Fibroblast of pulmonary artery (primary cell): ENCODE measurements at places on chromosomes 2 and 18.
A peak's percentile ranks its signal among the peaks of the same experiment; 100 is the strongest.

DNA sequence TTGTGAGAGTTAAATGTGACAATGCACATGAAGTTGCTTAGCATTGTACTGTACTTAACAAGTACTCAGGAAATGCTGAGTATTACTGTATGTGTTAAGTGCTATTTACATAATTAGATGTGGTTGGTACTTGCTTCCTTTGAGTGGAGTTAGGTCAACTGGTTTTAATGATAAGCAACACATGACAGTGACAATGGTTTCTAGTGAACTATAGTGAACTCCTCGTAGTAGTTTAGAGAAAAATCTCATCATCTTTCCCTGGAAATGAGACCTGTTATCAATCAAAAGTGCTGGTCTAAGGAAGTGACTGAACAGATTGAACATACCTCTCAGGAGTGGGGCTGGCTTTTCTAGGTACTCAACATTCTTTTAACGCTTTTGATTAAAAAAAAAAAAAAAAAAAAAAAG lies 29.2 kb upstream of the ZDBF2 start:
- no peak for DNase-seq

DNA sequence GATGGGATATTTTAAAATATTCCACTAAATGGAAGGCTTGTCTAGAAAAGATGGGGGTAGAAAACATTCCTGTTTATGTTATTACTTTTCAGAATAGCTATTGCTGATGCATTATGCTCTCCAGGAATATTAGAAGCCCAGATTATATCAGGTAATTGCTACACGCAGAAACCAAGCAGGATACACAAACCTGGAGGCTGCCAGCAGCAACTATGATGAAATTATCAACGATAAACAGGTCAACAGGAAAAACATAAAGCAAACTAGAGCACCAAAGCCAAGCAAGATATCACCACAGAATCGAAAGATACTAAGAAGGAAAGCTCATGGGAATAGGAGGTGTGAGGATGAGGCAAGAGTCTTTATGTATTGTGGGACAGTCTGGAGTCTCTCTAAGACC lies 113.2 kb upstream of the SPATS2L start:
- DNase-seq: no peak

- peak; percentile 98 for DNase-seq
Measured at GRCh38 chr2:65432227-65433190, at the start of gene SPRED2. Gene SPRED2, minus strand, starts transcription at chr2:65432599. Its CDS starts 612 bp downstream, at chr2:65431987.

- DNase-seq: no peak
Measured at GRCh38 chr2:212897296-212897695, 254.1 kb downstream of the IKZF2 start.

- no peak for DNase-seq
Measured at GRCh38 chr18:23618862-23619387, 32.6 kb upstream of the NPC1 start.

DNA sequence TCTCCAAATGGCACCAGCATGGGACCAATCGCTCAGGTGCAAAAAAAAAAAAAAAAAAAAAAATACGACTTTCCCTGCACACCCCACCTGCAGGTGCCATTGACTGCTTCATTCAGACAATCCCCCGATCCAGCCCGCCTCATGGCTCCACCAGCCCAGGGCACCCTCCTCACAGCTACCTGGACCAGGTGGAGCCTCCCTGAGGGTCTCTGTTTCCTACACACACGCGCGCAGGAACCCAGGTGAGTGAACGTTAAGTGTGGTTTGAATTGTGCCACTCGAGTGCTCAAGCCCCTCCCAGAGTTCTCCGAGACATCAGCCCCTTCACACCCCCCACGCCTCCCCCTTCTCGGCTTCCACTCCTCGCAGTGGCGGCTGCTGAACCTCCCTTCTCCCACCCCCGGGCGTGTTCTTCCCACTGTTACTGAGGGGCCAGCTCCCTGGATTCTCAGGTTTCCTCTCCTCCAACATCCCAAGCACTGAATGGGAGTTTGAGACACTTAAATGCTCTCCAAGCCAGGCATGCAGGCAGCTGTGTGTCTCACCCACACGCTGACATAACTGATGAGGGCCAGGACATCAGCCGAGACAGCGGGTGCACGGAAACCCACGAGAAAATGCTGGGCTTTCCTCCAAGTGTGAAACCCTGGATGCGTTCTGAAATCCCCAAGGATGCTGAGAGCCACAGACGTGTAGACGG lies 88.8 kb upstream of the SNTG2 start:
- DNase-seq: no peak

- no peak for DNase-seq
Measured at GRCh38 chr2:19299522-19299921, 58.9 kb downstream of the OSR1 start.

- no peak for DNase-seq
Measured at GRCh38 chr2:44526352-44526751, 164.6 kb downstream of the CAMKMT start.

GRCh38 chr2:143505542-143505941 lies 376.3 kb downstream of the ARHGAP15 start:
- DNase-seq: peak; percentile 24

DNA sequence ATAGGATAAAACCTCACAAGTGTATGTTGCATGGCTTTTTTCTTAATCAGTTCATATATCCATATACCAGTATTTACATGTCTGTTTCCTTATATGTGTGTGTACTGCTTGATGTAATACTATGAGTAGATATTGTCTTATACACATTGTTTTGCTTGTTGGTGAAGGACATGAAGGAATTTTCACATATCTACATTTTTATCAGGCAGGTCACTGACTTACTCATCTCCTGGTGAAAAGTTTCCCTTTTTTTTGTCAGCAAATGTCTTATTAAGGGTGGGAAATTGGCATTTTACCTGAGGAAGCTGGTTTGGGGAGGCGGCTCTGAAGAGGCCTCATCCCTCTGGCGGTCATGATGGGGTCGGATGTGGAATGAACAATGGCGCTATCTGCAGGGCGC lies 61.4 kb upstream of the LYPD1 start:
- no peak for DNase-seq

- no peak for DNase-seq
Measured at GRCh38 chr2:210662560-210662959, 106.2 kb downstream of the CPS1 start.

DNA sequence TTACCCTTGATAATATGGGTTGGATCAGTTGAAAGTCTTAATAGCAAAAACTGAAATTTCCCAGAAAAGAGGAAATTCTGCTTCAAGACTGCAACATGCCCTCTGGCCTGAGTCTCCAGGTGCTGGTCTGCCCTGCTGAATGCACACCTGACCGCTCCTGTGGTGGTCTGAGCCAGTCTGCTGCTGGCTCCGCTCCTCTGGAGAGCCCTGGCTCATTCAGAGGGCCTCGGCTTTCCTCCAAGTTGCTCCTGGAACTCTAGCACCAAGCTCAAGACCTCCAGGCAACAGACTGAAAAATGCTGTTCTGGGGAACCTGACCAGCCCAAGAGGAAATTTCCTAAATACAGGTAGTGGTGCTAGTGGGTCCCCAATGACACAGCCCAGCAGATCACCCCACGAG lies 64.8 kb downstream of the DIPK1C start:
- no peak for DNase-seq

GRCh38 chr2:233404222-233404621 lies 49.9 kb downstream of the DGKD start:
- DNase-seq: peak; percentile 69

GRCh38 chr18:47953471-47953931 lies 23.0 kb upstream of the SMAD2 start:
- peak; percentile 64 for DNase-seq

- no peak for DNase-seq
Measured at GRCh38 chr18:35511833-35512232, 14.1 kb upstream of the INO80C start.

DNA sequence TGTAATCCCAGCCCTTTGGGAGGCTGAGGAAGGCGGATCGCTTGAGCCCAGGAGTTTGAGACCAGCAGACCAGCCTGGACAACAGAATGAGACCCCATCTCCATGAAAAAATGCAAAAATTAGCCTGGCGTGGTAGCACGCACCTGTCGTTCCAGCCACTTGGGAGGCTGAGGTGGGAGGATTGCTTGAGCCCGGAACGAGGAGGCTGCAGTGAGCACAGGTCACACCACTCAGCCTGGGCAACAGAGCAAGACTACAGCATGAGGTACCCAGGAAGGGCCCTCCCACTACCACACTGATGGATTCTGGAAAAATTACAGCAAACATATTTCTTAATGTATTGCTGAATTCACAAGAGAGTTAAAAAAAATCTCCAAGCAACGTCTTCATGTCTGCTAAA lies 56.3 kb upstream of the HPCAL1 start:
- no peak for DNase-seq

DNA sequence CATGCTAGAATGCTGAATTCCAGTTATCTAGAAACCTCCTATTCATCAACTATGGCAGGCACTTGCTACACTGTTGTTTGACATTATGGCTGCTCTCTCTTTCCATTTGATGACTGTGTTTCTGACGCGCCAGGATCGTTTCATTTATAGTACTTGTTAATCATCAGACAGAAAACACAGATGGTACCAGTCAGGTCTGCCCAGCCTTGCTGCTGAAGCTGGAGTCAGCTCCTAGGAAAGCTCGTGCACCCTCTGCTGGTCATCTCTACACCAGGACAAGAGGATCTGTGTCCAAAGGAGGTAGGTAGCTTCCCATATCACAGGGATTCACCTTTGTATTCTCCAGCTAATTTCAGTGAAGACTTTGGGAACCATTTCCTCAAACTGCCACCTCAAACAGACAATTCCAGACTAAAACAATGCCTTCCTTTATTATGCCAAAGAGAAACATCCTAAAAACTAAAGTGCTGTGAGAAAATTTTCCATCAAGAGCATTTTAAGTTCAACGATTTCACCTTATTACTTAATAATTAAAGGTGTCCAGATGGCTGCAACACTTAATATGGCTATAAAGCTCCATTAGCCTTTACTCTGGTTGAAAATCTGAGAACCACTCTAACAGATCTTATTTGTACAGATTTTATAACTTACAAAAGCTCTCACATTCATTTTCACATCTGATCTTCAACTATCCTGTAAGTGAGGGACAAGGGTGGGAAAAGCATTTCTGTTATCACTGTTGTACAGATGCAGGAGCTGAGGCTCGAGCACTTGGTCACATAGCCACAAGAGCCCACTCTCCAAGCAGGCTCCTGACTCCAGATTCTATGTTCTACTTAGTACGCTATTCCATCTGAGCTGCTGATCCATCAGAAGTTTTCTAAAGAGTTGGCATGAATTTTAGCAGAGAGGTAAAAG lies 17.5 kb downstream of the METTL8 start:
- DNase-seq: peak; percentile 97
